ENCODE measurements at places on chromosomes 3 and 15.

GRCh38 chr3:111797171-111797615 is 61.9 kb upstream of the PHLDB2 start:
- no peak for DNase-seq

DNA sequence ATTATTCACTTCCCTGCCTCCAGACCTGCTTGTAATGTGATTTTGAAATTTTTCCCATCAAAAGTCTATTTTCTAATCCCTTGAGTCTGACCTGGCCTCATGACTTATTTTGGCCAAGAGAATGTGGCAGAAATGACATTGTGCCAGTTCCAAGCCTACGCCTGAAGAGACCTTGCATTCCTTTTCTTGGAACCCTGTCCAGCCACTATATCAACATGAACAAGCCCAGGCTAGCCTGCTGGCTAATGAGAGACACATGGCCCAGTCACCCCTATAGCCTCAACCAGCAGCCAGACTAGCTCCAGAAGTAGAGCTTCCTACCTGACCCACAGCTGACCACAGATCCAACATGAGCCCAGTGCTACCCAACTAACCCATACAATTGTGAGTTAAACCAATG is 121.1 kb upstream of the ACP3 start:
- DNase-seq, result peak; percentile 24

- no peak for DNase-seq
These were observed 839.5 kb downstream of the EPHA3 start for GRCh38 chr3:89946884-89947283.

DNA sequence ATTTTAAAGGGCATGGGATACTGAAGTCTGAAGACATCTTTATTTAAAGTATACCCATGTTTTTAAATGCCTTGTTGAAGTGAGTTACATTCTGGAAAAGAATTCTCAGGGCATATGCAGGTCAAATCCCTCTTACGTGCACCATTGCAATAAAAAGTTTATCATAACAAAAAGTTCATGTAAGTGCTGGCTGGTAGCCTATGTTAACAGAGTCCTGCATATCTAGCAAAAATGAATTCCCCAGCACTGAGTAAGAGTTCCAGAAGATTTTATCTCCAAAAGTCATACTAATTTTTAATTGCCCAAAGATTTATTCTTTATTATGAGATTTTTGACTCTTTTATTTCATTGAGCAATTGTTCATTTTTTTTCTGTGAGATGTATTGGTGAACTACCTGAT is 104.7 kb upstream of the ROBO1 start:
- no peak for DNase-seq

GRCh38 chr3:143232981-143233380 is 113.4 kb downstream of the CHST2 start:
- no peak for DNase-seq

DNA sequence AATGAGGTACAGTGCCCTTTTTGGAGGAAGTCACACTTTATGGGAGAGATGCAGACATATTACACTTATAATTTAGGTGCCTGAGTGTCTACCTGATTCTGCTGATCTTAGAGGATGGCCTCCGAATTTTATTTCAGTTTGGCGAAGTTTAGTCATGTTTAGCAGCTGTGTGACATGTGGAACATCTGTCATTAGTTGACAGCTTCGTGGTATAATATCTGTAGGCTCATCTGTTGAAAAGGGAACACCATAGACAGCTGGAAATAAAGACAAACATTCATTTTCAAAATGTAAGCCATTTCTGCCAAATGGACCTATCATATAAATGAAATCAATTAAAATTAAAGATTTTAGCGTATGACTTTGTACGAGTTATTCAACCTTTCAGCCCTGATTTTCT is 165.4 kb downstream of the CFAP20DC start:
- no peak for DNase-seq

- no peak for DNase-seq
These were observed 557.5 kb upstream of the GOLIM4 start for GRCh38 chr3:168653255-168653654.

DNA sequence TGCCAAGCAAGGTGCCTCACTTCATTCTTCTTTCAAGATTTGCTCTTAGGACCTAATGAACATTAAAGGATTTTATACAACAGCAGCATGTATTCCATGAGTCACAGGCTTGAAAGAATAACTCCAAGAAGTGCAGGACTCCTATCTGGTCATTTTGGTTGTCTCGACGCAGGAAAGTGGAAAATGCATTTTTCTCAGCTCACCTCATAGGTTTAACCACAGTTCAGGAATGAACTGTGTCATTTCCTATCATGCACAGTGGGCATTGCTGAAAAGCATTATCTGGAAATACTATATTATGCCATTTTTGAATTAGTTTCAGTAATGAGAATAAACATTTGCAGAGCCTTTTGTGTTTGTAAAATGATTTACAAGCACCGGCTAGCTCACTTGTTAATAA is 98.7 kb upstream of the BFSP2 start:
- DNase-seq, result no peak

GRCh38 chr3:31947671-31948091 is 33.4 kb downstream of the OSBPL10 start:
- DNase-seq, result no peak

GRCh38 chr15:53833134-53833624 is 73.7 kb upstream of the WDR72 start:
- peak; percentile 6 for DNase-seq

GRCh38 chr3:22216601-22217000 is 465.6 kb upstream of the ZNF385D start:
- DNase-seq, result no peak

- DNase-seq, result no peak
These were observed 26.4 kb downstream of the RBM6 start for GRCh38 chr3:49966233-49966942.

DNA sequence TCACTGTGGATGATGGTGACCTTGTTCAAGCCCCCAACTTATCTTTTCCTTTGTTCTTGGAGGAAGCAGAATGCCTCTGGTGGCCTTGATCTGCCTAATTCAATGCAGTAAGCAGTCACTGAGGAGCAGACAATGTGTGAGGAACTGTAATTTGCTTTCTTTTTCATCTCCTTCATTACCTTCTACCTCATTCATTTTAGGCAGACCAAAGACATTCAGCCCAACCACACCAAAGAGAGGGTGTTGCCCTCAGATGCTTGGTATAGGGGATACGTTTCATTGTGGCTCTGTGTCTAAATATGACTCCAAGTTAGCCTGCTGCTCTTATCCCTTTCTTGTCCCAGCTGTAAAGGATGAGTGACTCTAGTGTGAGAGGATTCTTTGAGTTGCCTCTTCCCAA is 15.3 kb downstream of the EXOSC7 start:
- DNase-seq, result no peak

- DNase-seq, result no peak
These were observed 12.2 kb downstream of the TGM4 start for GRCh38 chr3:44886561-44886960.

- DNase-seq, result no peak
These were observed 194.7 kb downstream of the WNT5A start for GRCh38 chr3:55292360-55292759.

GRCh38 chr3:47932421-47932820 is 83.8 kb downstream of the MAP4 start:
- no peak for DNase-seq

- DNase-seq, result peak; percentile 4
These were observed 24.0 kb downstream of the KIF7 start for GRCh38 chr15:89630974-89631901.

GRCh38 chr3:52021489-52022268 is 26.0 kb upstream of the RPL29 start:
- no peak for DNase-seq

GRCh38 chr3:179796421-179796820 is 143.6 kb downstream of the USP13 start:
- DNase-seq, result no peak

DNA sequence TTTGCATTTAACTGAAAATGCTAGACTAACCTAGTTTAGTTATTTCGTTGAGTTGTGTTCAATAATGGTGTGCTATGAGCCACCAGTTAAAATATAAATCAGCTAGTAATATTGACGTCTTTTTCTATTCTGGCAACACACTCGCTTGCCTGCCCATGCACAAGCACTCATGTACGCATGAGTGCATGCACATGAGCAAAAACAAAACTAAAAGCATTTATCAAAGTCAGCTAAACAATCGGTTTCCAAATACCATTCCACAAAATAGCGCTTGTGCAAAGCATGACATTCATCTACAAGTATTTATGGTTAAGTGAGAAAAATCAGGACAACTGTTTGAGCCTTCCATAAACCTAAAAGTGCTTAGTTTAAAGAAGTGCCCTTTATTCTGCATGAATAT is 13.1 kb upstream of the SAMMSON start:
- DNase-seq, result no peak

DNA sequence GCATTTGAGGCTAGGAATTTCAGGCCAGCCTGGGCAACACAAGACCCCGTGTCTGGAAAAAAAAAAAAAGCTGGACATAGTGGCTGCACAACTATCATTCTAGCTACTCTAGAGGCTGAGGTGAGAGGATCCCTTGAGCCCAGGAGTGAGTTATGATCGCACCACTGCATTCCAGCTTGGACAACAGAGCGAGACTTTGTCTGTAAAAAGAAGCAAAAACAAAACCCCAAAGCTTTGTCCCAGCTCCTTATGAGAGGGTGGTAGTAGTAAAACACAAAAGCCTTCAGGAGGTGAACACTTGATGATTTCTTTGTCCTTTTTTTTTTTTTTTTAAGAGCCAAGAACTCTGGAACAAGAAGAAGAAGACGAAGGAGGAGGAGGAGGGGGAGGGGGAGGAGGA is 1.1 kb upstream of the CD200 start:
- no peak for DNase-seq

DNA sequence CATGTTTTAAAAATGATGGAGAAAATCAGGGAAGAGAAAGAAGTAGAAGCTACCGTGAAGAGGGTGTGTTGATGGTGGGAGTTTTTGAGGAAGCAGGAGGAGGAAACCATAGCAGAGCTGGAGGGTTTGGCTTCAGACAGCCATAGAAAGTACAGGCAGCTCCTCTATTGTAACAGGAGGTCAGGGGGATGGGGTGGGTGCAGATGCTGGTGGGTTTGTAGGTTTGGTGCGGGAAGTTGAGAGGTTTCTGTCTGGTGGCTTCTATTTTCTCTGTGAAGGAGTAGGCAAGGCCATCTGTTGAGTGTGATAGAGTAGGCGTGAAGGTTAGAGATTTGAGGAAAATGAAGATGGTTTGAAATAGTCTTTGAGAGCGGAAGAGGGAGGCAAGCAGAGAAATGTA is 97.7 kb upstream of the TBC1D5 start:
- DNase-seq, result no peak

DNA sequence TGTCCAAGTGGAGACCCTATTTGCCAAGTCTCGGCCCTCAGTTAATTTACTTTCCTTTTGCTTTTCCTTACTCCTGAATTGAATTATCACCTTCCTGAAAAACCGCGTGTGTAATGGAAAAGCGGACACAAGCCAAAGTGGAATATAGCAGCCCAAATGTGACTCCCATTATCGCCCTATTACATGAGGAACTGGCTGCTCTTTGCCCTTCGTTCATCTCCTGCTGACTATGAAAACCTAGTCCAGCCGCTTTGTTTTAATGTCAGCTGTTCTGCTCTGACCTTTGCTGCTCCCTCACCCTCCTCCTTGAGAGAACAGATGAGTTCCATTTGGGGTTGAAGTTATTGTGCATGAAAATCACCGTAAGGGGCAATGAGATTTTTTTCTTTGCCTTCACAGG is 632.7 kb upstream of the SUCLG2 start:
- no peak for DNase-seq

- DNase-seq, result no peak
These were observed 39.6 kb downstream of the SEMA6D start for GRCh38 chr15:47756872-47757271.

- DNase-seq, result no peak
These were observed 122.4 kb downstream of the UBE2E2 start for GRCh38 chr3:23325466-23326065.

DNA sequence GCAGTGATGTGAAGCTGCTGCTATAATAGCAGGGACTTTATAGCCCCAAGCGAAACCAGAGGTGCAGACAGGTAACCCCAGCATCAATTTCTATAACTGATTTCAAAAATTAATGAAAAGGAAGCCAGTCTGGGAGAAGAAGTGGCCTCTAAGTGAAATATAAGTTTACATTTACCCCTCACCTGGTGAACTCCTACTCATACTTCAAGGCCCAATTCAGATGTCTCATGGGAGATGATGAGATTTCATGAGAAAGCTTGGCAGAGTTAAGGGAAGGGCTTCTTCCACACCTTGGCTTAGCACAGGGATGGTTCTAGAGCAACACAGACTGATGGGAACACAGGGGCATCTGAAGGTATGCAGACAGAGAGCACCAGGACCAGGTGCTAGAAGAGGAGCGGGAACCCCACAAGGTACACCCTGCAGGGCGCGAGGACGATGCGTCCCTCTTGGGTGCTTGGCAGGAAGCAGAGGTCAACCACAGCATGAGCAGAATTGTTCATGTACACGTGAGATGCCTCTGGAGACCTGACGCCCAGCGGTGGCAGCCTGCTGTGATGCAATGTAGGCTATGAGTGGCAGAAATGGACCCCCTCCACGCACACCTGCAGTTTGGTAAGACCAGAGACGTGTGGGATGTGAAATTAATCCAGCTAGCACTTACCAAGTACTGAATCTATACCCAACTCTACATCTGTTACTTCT is 102.9 kb downstream of the SRGAP3 start:
- no peak for DNase-seq

- no peak for DNase-seq
These were observed 60.5 kb downstream of the GAP43 start for GRCh38 chr3:115683773-115684172.

- no peak for DNase-seq
These were observed 96.8 kb downstream of the DUT start for GRCh38 chr15:48427960-48428547.
